ENCODE measurements at places on chromosomes 7 and 10. TPM values are rescaled to one million over a fixed set of nuclear protein-coding genes. Genes with fewer than 3 reads are reported as not detected.

CTAGE8 gene
- total RNA-seq: 0.72 TPM

- no peak overlapping the region for H3K27ac ChIP-seq
- no peak for DNase-seq
- H3K4me3 ChIP-seq: no peak overlapping the region
- H3K36me3 ChIP-seq: no peaks in the 10 kb centered on the region
- H3K27me3 ChIP-seq: no peaks in the 10 kb centered on the region
These were observed 247.9 kb downstream of the PTEN start for GRCh38 chr10:88111294-88111693.

TAC1 gene
- 0.45 TPM for total RNA-seq

DNA sequence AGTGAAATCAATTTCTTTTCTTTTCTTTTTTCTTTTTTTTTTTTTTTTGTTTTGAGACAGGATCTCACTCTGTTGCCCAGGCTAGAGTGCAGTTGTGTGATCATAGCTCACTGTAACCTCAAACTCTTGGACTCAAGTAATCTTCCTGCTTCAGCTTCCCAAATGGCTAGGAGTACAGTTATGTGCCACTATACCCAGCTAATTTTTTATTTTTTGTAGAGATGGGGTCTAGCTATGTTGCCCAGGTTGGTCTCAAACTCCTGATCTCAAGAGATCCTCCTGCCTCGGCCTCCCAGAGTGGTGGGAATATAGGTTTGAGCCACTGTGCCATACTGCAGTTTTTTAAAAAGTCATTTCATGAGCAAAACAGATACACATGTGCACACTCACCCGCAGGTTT lies 79.8 kb downstream of the ANK3 start:
- no peaks in the 10 kb centered on the region for H3K4me1 ChIP-seq
- DNase-seq: no peak
- no peaks in the 10 kb centered on the region for H3K36me3 ChIP-seq
- no peak overlapping the region for H3K4me3 ChIP-seq
- H3K27me3 ChIP-seq: no peaks in the 10 kb centered on the region

DNA sequence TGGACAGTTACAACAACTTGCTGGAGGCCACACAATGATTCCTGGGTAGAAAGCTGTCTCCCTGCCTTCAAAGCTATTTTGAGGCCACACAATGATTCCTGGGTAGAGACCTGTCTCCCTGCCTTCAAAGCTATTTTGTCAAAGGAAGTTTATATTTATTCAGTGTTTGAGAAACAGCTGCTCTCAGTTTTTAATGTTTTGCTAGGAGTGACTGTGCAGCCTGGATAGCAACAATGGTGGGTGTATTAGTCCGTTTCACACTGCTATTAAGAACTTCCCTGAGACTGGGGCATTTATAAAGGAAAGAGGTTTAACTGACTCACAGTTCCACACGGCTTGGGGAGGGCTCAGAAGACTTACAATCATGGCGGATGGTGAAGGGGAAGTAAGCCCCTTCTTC lies 3.9 kb upstream of the SGPL1 start:
- no peaks in the 10 kb centered on the region for H3K27me3 ChIP-seq
- DNase-seq: no peak
- peak overlapping the region; percentile 49 for H3K4me3 ChIP-seq
- H3K4me1 ChIP-seq: peaks cover 11% of the 10 kb centered on the region
- no peaks in the 10 kb centered on the region for H3K36me3 ChIP-seq

DNA sequence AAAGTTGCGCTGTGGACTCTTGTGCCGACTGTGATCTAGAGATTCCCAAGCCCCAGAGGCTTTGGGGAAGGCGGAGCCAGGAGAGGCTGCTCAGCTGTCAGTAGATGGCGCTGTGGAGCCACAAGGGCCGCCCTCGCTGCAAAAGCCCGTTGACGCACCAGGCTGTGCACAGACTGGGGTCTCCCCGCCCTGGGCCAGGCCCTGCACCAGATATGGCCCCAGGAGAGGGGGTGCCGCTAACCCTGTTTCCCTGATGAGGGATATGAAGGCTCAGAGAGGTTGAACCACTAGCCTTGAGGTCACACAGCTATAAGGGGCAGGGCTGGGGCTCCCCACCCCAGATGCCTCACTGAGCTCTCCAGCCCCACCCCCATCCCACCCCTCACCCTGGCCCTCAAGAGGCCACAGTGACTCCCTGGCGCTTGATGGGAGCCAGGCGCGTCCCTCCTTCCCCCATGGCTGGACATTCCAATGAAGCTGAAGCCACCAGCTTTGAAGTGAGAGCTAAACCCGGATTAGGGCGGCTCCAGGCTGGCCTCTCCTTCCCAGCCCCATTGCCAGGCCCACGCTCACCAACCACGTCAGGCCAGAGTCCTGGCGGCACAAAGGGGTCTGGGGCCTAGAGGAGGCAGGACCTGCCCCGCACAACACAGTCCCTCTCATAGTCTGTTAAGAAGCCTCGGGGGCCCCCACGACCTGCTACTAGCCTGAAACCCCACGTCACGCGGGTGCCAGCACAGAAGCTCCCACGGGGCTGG lies 26.4 kb downstream of the MYL10 start:
- H3K4me1 ChIP-seq: no peaks in the 10 kb centered on the region
- no peaks in the 10 kb centered on the region for H3K36me3 ChIP-seq
- H3K27me3 ChIP-seq: peaks cover 7% of the 10 kb centered on the region
- no peak overlapping the region for H3K27ac ChIP-seq
- no peak overlapping the region for H3K4me3 ChIP-seq

- H3K27me3 ChIP-seq: peaks cover 21% of the 10 kb centered on the region
- H3K36me3 ChIP-seq: no peaks in the 10 kb centered on the region
- no peak overlapping the region for H3K27ac ChIP-seq
These were observed 29.8 kb downstream of the MTURN start for GRCh38 chr7:30164567-30164966.

DNA sequence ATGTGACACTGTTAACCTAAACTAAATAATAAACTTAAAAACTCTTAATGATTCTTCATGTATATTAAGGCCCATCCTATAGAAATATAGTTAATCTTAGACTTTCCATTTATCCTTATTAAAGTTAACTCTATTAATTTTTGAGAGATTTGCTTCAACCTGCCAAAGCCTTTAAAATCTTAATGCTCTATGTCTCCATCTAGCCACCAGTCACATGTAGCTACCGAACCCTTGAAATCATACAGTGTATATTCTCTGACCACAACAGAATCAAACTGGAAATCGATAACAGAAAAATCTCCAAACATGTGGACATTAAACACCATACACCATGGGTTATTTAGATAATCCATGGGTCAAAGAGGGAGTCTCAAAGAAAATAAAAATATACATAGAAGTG lies 51.9 kb downstream of the ASZ1 start:
- no peaks in the 10 kb centered on the region for H3K36me3 ChIP-seq
- no peaks in the 10 kb centered on the region for H3K4me1 ChIP-seq
- H3K4me3 ChIP-seq: no peak overlapping the region
- H3K27ac ChIP-seq: no peak overlapping the region

BUD23 gene
- 66.9 TPM for total RNA-seq

GRCh38 chr7:47400741-47401206 lies 181.1 kb downstream of the TNS3 start:
- H3K4me1 ChIP-seq: peaks cover 5% of the 10 kb centered on the region
- no peaks in the 10 kb centered on the region for H3K27me3 ChIP-seq
- no peak overlapping the region for H3K4me3 ChIP-seq
- no peak overlapping the region for H3K27ac ChIP-seq

SORCS1 gene
- 9.1 TPM for total RNA-seq

CPSF4 gene
- 117 TPM for total RNA-seq

DNA sequence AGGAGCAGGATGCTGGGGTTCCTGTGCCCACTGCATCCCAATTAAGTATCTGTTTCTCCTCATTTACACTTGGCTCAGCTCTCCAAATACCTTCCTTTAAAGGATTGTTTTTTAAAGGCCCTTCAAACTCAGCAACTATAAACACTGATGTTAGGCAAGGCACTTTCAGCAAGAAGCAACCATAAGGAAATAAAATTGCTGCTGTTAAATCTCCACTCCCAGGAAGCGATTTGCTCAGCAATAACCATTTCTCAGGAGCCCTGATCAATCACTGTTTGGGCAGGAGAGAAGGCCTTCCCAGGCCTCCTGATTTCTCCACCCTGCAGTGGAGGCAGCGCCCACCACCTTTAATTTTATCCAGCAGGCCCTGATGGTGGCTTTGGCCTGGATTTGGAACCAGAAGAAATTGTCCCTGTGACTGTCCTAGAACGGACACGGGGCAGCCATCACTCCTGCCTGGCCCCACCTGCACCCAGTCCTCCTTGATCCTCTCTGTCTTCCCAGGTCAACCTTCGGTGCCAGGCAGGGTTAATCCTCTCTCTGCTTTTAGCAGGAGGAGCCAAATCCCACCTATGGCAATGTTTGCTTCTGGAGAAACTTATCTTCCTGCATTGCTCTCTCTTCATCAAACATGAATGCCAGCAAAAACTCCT lies 199.8 kb downstream of the PLXNA4 start:
- H3K4me1 ChIP-seq: peaks cover 5% of the 10 kb centered on the region
- DNase-seq: no peak
- H3K27me3 ChIP-seq: no peaks in the 10 kb centered on the region
- no peak overlapping the region for H3K27ac ChIP-seq

CARD11 gene
- total RNA-seq: 0.59 TPM

GRCh38 chr10:124992462-124993344 lies 50.8 kb downstream of the ZRANB1 start:
- H3K4me1 ChIP-seq: peaks cover 9% of the 10 kb centered on the region
- peaks cover 34% of the 10 kb centered on the region for H3K36me3 ChIP-seq

SEMA3D gene
- total RNA-seq: 26.3 TPM

LAMB4 gene
- total RNA-seq: 0.16 TPM

GRCh38 chr7:127816354-127817190 lies 164.6 kb downstream of the SND1 start:
- H3K4me3 ChIP-seq: no peak overlapping the region
- no peak for DNase-seq
- no peaks in the 10 kb centered on the region for H3K27me3 ChIP-seq
- peaks cover 21% of the 10 kb centered on the region for H3K4me1 ChIP-seq
- no peak overlapping the region for H3K27ac ChIP-seq

CUEDC2 gene
- total RNA-seq: 121 TPM

ARID5B gene
- 10.1 TPM for total RNA-seq

Data from neural crest cell (in vitro differentiated cells).